ENCODE measurements at places on chromosomes 3 and 15.
A peak's percentile ranks its signal among the peaks of the same experiment; 100 is the strongest.

DNA sequence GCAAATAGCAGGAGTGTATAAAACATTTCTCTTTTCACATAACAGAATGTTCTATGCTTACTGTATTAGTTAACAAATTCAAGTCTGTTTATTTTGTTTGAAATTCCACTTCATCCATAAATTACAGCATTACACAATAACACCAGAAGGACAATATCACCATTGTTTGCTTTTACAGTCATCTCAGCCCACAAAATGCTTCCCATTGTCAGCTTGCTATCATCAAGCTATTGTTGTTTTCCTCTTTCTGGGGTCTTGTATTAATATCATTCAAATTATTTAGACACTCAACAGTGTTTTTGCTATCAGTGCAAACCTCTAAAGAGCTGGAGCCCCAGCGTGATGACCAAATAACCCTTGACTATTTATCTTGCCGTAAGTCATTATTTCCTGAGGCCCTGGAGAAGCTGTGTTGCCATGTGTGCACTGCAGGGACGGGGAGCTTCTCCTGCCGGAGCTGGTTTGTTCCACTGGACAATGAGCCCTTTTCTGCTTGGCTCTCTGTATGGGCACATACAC is 1.1 kb downstream of the SAMMSON start:
- DNase-seq, result no peak

GRCh38 chr15:40330368-40330836 is 6.9 kb downstream of the INAFM2 start:
- no peak for DNase-seq

GRCh38 chr15:25830844-25831451 is 32.2 kb downstream of the ATP10A start:
- DNase-seq, result no peak

GRCh38 chr3:14906355-14906971 is 40.9 kb upstream of the NR2C2 start:
- no peak for DNase-seq

DNA sequence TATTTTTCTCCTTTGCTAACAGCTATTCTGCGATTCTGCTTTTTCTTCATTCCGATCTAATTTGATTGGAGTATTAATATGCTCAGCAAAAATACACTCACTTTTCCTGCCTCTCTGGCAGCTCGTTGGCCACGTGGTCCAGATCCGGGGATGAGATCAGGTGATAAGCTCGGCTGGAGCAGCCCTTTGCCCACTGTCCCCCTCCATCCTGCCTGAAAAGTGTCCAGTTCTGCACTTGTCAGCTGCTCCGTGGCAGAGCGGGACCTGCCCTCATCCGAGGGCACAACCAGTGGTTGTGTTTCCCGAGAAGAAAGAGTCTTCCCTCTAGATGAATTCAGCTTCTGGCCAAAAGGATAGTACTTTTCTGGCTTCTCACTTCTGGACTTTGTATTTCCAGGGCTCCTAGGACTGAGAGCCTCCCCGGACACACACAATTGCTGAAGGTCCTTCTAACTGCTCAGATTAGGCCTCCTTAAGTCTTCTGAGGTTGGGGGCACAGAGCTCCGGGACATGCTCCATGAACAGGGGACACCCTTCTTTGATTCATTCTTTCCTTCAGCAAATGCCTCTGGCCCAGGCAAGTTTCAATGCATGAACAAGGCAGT is 103.9 kb upstream of the ALDH1A3 start:
- no peak for DNase-seq

- no peak for DNase-seq
Observed at GRCh38 chr15:73357999-73358665, 10.6 kb downstream of the HCN4 start.

- no peak for DNase-seq
Observed at GRCh38 chr3:39347586-39347876, 18.0 kb downstream of the CCR8 start.

GRCh38 chr3:165532851-165533250 is 304.4 kb downstream of the BCHE start:
- no peak for DNase-seq

DNA sequence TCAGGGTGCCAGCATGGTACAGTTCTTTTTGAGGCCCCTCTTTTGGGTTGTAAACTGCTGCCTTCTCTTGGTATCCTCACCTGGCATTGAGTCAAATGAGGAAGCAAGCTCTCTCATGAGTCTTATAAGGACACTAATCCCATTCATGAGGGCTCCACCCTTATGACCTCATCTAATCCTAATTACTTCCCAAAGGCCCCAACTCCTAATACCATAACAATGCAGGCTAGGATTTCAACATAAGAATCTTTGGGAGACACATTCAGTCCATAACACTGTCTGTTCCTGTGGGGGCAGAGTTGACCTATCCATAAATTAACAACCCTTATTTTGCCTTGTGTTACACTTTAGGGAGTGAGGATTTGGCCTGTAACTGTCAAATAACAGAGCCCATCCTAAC is 278.3 kb downstream of the LRTM1 start:
- no peak for DNase-seq

- DNase-seq, result peak; percentile 98
Observed at GRCh38 chr3:182980204-182981037, at the start of gene DCUN1D1. DCUN1D1 (minus strand) TSS chr3:182980538; CDS start chr3:182980489, 49 bp downstream.

- no peak for DNase-seq
Observed at GRCh38 chr3:13020159-13020750, 53.0 kb downstream of the IQSEC1 start.

DNA sequence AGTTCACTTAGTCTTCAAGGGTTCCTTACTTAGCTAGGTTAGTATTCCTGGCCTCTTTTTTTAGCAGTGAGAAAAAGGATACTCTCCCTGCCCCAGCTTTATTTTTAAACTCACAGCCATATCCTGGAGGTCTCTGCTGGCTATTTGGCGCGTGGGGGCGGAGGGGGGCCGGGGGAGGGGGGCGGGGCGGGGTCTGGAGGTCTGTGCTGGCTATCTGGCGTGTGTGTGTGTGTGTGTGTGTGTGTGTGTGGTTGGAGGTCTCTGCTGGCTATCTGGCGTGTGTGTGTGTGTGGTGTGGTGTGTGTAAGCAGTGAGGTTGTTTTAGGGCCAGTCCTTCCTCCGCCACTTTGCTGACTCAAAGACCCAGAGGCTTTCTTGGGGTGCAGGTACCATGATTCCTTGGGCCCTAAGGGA is 579 bp upstream of the PLAAT1 start:
- peak; percentile 38 for DNase-seq

DNA sequence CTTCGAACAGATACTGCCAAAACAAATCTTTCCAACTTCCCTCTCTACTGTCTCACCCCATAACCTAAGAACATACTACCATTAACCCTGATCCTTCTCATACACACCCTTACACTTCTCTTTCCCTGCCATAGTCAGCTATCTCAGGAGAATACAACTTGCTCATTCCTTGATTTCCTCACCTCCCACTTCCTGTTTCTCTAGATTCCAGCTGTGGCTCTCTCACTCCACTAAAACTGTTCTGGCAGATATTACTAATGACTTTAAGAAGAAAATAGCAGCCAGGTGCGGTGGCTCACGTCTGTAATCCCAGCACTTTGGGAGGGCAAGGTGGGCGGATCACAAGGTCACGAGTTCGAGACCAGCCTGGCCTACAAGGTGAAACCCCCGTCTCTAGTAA is 4.6 kb downstream of the LSG1 start:
- DNase-seq, result no peak

DNA sequence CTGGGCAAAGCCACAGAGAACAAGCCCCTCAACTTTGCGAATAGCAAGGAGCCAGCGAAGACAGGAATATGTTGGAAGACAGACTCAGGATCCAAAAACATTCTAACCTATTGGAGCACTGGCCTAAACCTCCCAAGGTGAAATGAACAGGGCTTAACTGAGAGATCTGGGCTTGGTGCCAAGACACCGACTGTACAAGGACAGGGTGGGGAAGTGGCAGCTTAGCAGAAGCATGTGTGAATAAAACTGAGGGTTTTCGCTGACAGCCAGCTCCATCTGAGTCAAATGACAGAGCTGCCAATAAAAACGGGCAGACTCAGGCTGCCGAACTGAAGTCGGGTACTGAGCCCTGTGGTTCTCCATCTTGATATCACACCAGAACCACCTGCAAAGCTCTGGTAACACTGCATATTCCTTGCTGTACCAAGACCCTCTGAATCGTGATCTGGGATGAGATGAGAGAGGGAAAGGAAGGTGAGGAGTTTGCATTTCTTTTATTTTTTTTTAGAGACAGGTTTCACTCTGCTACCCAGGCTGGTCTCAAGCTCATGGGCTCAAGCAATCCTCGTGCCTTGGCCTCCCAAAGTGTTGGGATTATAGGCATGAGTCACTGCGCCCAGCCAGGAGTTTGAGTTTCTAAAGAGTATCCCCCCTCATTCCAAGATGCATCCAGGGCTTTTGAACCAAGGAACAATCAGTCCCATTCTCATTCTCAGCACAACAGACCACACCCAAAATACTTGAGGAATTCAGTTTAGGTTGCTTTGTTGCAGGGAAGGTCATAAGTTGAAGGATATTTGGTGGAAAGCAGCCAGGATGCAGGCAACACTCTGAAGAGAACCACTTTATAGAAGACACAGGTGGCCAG is 6.0 kb upstream of the PLCB2 start:
- no peak for DNase-seq

DNA sequence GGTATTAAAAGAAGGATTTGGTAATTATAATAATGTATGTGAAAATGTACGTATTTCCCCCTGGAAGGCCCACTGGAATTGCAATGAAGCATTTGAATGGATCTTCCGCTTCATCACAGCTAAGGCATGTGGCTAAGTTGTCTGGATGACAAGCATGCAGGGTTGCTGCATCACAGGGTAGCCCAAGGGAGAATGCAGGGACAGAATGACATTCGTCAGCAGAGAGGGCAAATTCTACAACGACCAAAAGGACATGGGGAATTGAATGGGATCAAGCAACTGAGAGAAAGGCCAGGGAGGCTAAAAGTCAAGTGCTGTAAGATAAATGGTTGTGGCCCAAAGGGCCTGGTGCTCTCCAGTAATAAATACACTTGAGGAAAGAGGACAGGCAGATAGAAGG is 95.4 kb downstream of the ISL2 start:
- DNase-seq, result peak; percentile 37

Data from iPS-NIHi11 (cell line).